ENCODE measurements at places on chromosomes 3 and 15. TPM values are rescaled to one million over a fixed set of nuclear protein-coding genes. Genes with fewer than 3 reads are reported as not detected.

The FAM3D gene
- 0.16 TPM for total RNA-seq

The CPN2 gene
- not detected for total RNA-seq

The CYP8B1 gene
- not detected for total RNA-seq

The MYNN gene
- 17.1 TPM for total RNA-seq

The ACOX2 gene
- 31.0 TPM for total RNA-seq

The SERINC4 gene
- total RNA-seq, result 0.09 TPM

The CILP gene
- total RNA-seq, result 0.95 TPM

The CCDC39 gene
- not detected for total RNA-seq

The TNNC1 gene
- 4.6 TPM for total RNA-seq

The FAM162A gene
- 51.2 TPM for total RNA-seq

The FGD5 gene
- 3.4 TPM for total RNA-seq

The THPO gene
- total RNA-seq, result 0.56 TPM

The RAB6B gene
- total RNA-seq, result 12.8 TPM

The ZNF35 gene
- total RNA-seq, result 24.0 TPM

The TAGLN3 gene
- 1.8 TPM for total RNA-seq

The RBP2 gene
- total RNA-seq, result not detected

The DALRD3 gene
- 22.1 TPM for total RNA-seq

The IL17RB gene
- total RNA-seq, result 1.4 TPM

The SLC2A2 gene
- total RNA-seq, result not detected

Measured in mesothelial cell of epicardium (in vitro differentiated cells).